ENCODE measurements at places on chromosomes 2 and 18.
A peak's percentile ranks its signal among the peaks of the same experiment; 100 is the strongest.

DNA sequence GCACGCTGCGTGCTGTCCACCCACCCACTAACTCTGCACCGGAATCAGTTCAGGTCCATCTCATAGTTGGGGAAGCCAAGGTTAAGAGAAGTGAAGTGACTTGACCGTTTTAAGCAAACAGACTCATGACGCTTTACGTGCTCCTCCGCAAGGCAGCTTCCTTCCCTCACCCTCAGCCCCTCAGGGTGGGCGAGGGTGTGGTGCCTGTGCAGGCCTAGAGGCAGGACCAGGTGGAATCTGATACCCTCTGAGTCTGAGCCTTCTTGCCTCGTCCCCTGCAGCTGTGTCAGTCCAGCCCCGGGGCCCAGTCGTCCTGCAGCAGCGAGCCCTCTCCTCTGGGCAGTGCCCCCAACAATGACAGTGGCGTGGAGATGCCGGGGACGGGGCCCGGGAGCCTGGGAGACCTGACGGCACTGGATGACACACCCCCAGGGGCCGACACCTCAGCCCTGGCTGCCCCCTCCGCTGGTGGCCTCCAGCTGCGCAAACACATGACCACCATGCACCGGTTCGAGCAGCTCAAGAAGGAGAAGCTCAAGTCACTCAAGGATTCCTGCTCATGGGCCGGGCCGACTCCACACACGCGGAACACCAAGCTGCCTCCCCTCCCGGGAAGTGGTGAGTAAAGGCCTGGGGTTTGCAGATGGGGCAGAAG lies 250.5 kb downstream of the GLI2 start:
- no peak for DNase-seq

- DNase-seq: no peak
These were observed 426.7 kb upstream of the PKDCC start for GRCh38 chr2:41621095-41621494.

DNA sequence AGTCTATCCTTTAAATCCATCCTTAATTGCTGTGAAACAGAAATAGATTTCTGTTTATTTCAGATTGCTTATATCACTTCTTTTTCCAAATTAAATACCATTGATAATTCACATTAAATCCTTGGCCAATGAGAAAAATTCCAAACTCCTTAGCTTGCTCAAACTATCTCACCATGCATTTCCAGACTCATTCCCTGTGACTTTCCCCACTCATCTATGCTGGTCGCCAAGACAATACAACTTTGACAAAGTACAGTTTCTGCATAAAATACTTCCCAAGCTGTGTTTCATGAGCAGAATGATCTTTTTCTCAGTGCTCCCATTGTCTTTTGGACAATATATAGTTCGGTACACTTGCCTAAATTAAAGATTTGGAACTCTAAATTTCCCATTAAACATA lies 575.6 kb downstream of the CPS1 start:
- no peak for DNase-seq

DNA sequence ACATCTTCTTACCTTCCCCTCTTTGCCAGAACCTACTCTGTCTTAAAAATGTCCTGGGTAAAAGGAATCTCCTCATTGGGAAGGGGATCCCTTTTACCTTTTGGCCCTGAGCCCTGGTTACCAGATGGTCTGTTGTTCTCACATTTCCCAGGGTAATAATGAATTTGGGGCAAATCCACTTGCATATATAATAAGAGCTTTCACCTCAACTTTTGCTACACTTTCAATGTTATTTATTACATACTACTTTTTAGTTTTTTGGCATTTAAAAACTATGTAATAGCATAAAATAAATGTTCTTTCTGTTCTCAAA lies 15.0 kb downstream of the CERS6 start:
- DNase-seq: no peak

GRCh38 chr2:151843691-151844061 lies 15.5 kb upstream of the ARL5A start:
- DNase-seq: no peak

- no peak for DNase-seq
These were observed 955 bp upstream of the BBS5 start for GRCh38 chr2:169478339-169478738.

GRCh38 chr2:226678422-226678821 lies 121.2 kb downstream of the IRS1 start:
- DNase-seq: no peak

DNA sequence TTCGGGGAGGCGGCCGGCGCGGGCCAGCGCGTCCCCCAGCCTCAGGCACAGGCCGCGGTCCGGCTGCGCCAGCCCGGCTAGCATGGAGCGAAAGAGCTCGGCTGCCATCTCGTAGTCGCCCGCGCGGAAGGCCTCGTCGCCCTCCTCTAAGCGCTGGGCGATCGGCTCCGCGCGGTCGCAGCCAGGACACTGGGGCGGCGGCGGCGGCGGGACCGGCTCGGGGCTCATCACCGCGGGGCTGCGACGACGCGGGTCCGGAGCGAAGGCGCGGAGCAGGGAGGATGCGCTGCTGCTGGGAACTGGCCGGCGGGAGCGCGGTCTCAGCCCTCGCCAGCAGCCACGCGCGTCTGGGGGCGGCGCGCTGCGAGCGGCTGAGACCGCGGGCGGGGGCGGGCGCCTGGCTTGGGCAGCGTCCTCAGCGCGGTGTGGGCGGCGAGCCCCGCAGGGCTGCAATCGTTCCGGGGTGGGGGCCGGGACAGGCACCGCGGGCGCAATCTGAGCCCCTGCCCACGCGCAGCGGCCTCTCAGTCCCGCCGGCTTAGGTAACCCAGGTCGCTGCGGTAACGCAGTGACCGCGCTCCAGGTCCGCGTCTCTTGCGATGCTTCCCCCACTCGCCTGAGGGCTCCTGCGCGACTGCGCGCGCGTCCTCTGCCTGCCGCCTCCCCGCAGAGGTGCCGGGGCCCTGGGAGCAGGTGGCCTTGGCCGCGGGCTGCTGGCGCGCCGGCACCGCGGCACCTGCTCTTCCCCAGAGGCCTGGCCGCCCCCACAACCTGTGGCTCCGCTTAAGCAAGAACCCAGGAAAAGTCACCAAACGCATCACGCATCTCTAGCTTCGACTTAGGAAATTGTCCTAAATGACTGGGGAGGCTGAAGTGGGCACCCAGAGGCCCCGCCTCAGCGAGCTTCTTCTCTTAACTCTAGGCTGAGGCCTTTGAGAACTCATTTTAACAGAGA lies at the start of gene LONRF2:
LONRF2 (minus strand) TSS at position 636 of the 955 bp plus-strand sequence; CDS start at position 228, 408 bp downstream.
- DNase-seq: no peak

DNA sequence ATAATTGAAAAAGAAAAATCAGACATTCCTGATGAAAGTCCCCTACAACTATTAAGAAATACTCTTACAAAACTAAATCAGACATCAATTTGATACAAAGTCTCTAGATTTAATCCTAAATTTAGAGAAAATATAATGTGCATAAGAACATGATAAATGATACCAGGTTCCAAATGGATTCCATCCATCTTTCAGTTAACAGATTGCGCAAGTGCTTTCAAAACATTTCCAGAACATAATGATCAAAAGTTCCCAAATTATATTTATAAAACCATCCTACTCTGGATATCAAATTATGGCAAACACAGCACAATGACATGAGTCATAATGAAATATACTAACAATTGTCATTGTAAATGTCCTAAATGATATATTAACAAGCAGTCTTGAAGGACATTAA lies 151.0 kb upstream of the GYPC start:
- no peak for DNase-seq

DNA sequence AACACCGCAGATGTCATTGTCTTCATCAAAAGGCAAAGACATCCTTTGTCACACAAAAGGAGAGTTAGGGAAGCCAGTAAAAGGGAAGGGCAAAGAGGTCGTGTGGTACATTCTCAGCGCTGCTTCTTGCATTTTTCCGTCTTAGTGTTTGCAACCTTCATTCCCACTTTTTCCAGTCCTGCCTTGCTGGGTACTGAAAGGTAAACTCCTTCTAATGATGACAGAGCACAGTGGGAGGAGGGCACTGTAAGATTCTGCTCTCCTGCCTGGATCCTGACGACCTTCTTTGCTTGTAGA lies 424.3 kb upstream of the MEX3C start:
- no peak for DNase-seq

- no peak for DNase-seq
These were observed 41.6 kb downstream of the ZBTB14 start for GRCh38 chr18:5253910-5254309.

- no peak for DNase-seq
These were observed 78.4 kb downstream of the KIF5C start for GRCh38 chr2:148953426-148953825.

DNA sequence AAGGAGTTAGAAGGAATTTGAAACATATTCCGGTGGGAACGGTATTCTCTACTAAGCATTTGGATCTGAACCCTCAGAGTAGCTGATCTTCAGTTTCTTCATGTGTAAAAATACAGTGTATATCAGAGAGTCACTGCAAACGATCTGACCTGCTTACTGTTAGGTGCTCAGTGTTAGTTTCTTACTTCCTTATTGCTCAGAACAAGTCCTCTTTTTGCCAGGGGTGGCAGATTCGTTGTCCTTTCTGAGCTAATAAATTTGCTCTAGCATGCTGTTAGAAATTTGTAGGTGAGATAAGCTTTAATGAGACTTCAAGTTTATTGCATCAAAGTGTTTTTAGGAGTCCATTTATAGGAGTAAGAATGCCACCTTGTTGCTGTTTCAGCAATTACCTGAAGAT lies 15.8 kb downstream of the PLEKHA3 start:
- no peak for DNase-seq

DNA sequence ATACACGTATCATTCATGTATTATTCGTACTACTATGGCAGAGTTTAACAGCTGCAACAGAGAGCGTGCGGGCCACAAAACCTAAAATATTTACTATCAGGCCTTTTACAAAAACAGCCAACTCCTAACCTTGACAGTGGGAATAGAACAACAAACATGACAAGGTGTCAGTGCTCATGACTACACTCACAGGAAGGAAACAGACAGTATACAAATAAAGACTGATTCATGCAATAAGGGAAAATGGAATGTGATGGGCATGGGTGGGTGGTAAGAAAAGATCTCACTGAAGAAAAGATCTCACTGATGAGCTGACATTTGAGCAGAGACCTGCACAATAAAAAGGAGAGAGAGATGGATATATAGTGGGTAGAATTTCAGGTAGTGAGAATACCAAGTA lies 347.8 kb downstream of the ALK start:
- DNase-seq: no peak

GRCh38 chr18:27447451-27447881 lies 262.4 kb upstream of the CHST9 start:
- DNase-seq: no peak

DNA sequence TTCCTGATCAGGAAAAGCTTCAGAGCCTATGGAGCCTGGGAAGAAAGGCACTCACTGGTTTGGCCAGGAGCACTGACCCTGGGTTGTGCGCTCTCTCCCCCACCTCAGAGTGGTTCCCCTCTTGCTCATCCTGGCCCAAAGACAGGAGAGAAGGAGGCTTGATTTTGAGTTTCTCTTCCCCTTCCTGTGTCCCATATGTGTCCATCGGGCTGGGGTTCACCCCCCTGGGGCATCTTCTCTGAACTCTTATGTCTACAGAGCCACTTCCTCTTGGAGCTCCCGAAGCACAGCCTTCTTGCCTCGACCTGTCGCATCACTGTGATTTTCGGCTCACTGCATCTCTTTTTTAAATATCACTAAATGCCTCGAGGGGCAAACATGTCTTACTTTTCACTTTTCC lies 692.3 kb downstream of the RNF144A start:
- DNase-seq: no peak

DNA sequence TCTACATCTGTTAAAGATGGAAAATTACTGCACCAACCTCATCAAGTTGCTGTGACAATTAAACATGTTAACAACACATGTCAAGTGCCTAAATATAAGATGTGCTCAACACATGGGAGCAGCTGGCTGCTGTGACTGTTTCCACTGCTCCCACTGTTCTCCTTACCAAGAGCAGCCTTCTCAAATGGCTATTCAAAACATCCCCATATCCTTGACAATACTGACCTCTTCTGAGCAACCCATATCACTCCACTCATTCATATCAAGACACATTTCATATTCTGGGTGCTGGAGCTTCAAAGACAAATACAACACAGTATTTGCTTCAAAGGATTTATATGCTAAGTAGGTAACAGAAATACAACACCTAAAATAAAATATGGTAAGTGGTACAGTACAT lies 60.3 kb downstream of the PIAS2 start:
- DNase-seq: no peak

- no peak for DNase-seq
These were observed 27.5 kb downstream of the ARL4C start for GRCh38 chr2:234469251-234469845.

- DNase-seq: no peak
These were observed 516.0 kb upstream of the POU3F3 start for GRCh38 chr2:104337869-104338268.

DNA sequence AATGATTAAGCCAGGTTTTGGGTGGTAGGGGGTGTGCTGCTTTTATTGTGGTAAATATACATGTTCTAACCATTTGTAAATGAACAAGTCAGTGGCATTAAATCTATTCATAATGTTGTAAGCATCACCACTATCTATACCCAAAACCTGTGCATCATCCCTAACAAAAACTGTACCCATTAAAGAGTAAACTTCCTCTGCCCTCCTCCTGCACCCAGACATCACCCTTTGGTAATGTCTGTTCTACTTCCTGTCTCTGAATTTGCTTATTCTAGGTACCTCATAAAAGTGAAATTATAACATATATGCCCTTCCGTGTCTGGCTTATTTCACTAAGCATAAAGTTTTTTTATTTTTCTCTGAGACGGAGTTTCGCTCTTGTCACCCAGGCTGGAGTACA lies 14.1 kb downstream of the RIF1 start:
- peak; percentile 73 for DNase-seq

GRCh38 chr2:207219081-207219630 lies 53.4 kb upstream of the KLF7 start:
- no peak for DNase-seq

DNA sequence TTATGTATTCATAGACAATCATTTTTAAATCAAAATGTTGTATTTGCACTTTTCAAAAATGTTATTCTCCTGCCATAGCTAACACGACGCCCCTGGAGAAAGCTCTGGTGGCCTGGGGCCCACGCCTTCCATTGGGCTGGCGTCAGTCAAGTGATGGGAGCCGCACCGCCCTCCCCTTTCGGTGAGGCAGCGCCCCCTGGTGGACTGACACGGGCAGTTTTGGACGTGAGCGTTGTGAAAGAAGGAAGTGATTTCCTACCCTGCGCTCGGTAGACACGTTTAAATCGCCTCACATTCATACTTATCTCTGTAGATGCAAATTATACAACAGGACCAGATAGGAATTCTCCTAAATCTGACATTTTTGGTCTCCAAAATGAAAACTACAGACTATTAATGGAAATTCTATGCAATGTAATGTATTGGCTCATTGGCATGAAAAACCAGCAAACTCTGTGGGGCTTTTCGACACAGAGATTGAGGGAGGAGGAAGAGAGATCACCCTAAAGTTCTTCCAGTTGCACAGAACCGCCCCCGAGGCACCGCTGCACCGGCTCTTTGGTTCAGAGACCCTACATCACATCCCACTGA lies 326.2 kb upstream of the SOX11 start:
- no peak for DNase-seq

- no peak for DNase-seq
These were observed 334.7 kb upstream of the SLC39A10 start for GRCh38 chr2:195322324-195322723.
